ENCODE measurements at places on chromosomes 7 and 10.

DNA sequence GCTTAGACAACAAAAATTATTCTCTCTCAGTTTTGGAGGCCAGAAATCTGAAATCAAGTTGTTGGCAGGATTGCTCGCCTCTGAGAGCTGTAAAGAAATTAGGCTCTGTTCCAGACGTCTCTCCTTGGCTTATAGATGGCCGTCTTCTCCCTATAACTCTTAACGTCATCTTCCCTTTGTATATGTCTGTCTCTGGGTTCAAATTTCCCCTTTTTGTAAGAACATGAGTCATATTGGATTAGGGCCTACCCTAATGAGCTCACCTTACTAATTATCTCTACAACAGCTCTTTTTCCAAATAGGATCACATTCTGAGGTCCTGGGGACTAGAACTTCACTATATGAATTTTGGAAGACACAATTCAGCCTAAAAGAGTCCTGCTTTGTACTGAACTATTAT is 22.4 kb downstream of the GALNTL5 start:
- no peak for DNase-seq

GRCh38 chr10:121131014-121131413 is 279.9 kb downstream of the WDR11 start:
- DNase-seq: no peak

DNA sequence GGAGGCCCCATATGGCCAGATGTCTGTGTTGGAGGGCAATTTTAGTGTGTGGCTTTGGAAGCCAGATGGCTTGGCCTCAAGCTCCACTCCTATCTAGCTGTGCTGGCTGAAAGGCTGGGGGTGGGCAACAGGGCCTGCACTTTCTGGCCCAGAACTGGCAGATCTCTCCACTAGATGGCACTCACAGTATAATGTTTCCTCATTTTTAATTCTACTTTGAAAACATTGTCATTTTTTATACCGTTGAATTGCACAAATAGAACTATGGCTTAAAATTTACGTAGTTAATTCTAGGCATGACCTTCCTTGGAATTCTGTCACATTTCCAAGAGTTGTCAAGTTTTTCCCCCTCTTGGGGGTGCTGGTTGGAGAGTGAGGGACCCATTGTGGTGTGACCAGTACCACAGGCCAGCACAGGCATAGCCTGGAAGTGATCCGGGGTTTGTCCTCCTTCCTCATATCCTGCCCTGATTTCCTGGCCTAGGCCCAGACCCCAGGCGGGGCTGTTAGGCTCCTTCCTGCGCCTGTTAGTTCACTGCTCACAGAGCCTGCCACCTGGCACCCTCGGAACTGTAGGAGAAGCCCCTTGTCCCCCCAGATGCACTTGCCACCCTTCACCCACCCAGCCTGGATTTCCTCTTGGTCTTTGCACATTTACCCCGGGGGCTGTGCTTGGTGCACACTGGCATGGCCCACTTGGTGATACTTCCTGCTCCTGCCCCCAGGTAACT is 52.8 kb downstream of the ARHGAP22 start:
- peak; percentile 0 for DNase-seq

DNA sequence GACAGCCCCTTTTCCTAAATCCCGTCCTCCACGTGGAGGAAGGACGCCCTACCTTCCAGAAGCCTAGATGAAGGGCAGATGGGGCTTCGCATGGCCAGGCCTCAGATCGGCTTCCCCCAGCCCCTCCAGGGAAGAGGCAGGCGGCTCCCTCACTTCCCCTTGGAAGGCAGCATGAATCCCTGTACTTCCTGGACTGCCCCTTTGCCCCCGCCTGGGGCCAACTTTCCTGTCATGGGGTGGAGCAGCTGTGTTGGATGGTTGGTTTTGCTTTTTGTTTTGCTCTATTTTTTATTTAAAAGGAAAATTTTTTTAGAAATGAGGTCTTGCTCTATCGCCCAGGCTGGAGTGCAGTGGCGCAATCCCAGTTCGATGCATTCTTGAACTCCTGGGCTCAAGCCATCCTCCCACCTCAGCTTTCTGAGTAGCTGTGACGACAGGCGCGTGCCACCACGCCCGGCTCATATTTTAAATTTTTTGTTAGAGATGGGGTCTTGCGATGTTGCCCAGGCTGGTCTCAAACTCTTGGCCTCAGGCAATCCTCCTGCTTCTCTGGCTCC is 27.2 kb downstream of the GTF2IRD1 start:
- DNase-seq: no peak

DNA sequence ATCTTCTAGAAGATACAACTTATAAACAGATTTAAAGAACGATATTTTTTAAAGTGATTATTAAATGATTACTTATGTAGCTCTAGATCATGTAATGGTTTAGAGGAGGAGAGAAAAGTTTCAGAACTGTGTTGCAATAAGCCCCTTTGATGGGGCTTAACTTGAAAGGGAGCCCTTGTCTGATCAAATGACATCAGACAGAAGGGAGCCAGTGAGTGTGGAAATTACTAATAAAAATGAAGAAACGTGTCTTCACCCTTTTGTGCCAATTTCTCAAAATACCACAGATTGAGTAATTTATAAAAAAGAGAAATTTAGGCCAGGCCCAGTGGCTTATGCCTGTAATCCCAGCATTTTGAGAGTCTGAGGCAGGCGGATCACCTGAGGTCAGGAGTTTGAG is 318.2 kb downstream of the EXOC4 start:
- DNase-seq: no peak

- no peak for DNase-seq
Measured at GRCh38 chr7:128876127-128876526, 13.5 kb downstream of the ATP6V1F start.

DNA sequence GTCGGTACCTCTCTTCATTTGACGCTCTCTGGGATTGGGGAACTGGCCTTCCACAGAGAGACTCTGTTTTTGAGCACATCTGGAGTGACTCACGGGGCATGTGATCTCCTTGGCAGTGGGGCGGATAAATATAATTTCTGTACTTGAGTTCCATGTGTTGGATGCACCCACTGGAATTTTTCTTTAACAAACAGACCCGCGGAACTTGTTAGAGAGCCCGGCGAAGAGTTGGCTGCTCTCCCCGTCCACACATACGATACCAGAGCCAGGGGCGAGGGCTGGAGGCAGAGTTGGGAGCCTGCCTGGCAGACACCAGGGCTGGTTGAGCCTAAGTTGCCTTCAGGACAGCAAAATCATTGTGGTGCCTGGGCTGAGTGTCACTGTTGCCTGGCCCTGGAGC is at the start of gene FAM180A:
Gene FAM180A, minus strand, starts transcription at position 44 of the 400 bp plus-strand sequence. CDS start 233 bp downstream, outside the sequence.
- DNase-seq: no peak

- no peak for DNase-seq
Measured at GRCh38 chr7:28052933-28053332, 127.7 kb downstream of the JAZF1 start.

DNA sequence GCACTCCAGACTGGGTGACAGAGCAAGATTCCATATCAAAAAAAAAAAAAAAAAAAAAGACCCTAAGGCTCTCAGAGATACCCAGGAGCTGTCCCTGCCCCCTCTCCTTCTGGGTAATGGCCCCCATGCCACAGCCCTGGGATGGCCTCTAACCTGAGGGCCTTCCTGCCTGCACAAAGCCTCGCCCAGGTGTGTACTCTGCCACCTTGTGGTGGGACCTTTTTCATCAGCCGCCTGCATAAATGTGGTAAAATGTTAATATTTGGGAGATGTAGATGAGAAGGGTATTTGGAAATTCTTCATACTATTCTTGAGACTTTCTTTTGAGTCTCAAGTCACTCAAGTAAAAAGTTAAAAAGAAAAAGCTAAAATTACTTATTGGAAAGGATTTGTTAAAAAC is 46.3 kb upstream of the RNF216 start:
- no peak for DNase-seq

- DNase-seq: no peak
Measured at GRCh38 chr10:86668297-86669165, at the start of gene LDB3. TSS of gene LDB3 (plus strand) at chr10:86668511. CDS start at chr10:86668692, 181 bp downstream.

All from NCI-H1417 treated with DMSO at 0.1 percent for 48 hours (cell line).